ENCODE measurements at places on chromosomes 5 and 9.
A peak's percentile ranks its signal among the peaks of the same experiment; 100 is the strongest.

GRCh38 chr9:1492156-1492555, 442.0 kb downstream of the DMRT2 start:
- DNase-seq = no peak

GRCh38 chr9:131853434-131853833, 113.6 kb upstream of the RAPGEF1 start:
- no peak for DNase-seq

GRCh38 chr9:106583751-106584150, 279.2 kb upstream of the ZNF462 start:
- DNase-seq = no peak

GRCh38 chr5:111347021-111347420, 122.8 kb downstream of the CAMK4 start:
- DNase-seq = no peak

- no peak for DNase-seq
These were observed 61.5 kb downstream of the ZNF354C start for GRCh38 chr5:179121667-179122111.

- no peak for DNase-seq
These were observed at the start of gene RASEF for GRCh38 chr9:83062651-83063527. Gene RASEF, minus strand, starts transcription at chr9:83063142. Its CDS starts 275 bp downstream, at chr9:83062867.

GRCh38 chr5:152634586-152634985, 229.5 kb upstream of the NMUR2 start:
- no peak for DNase-seq

- no peak for DNase-seq
These were observed 433.1 kb upstream of the DMAC1 start for GRCh38 chr9:8232726-8233125.

- DNase-seq = no peak
These were observed 95.1 kb upstream of the DNAH5 start for GRCh38 chr5:14039576-14039975.

DNA sequence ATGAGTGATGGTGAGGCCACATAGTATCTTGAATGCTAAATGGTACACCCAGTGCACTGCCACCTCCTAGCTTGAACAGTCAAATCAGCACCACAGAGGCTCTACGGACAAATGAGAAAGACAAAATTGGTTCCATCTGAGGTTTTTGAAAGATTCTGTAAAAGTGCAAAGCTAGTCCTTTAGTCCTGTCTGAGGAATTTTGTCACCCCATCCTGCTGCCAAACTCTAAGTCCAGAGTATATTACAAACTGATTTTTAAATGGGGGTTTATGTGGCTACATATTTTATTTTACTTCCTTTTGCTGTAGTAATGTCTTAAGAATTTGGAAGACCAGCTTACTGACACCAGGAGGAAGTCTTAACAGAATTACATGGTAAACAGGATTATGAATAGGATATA, 7.7 kb downstream of the FREM1 start:
- DNase-seq = no peak

DNA sequence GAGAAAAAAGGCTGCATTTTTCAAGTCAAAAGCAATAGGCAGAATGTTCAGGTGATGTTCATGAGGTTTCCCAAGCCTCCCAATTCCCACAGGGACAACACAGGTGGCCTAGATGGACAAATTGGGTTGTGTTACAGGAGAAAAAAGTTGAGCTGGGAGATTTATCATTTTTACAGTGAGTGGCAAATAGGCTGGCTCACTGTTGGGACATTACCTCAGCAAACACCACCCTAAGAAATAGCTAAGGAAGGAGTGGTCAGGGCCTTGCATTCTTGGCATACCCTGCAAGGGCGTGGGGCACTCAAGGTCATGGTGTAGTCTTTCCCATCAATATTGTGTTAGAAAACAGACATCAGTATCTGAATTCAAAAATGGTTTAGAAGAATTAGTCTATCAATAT, 23.3 kb upstream of the CPLANE1 start:
- no peak for DNase-seq

GRCh38 chr5:165175041-165175440, 1669.6 kb downstream of the MAT2B start:
- no peak for DNase-seq

GRCh38 chr9:84589542-84589941, 80.0 kb upstream of the NTRK2 start:
- DNase-seq = no peak

- no peak for DNase-seq
These were observed 213.3 kb upstream of the TUSC1 start for GRCh38 chr9:25891527-25891926.

- DNase-seq = no peak
These were observed 193.4 kb downstream of the EDIL3 start for GRCh38 chr5:84191281-84191680.

DNA sequence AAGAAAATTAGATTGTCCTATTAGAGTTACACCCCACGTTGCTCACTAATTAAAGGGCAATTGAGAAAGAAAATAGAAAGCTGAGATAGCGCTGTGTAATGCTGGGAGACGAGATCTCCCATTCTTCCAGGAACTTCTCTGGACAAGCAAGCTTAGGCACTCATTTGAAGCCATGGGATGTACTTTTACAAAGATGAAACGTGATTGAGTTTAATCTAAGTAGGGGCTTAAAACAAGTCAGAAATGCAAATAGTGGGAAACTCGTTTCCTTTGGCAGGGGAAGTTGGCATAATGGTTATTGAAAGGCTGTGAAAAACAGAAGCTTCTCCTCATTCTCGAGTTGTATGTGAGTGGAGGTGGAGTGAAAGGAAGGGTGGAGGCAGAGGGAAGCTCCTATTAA, 3.7 kb downstream of the PRDM6 start:
- DNase-seq = no peak

GRCh38 chr9:97425973-97426336, 14.1 kb downstream of the TDRD7 start:
- DNase-seq = no peak

DNA sequence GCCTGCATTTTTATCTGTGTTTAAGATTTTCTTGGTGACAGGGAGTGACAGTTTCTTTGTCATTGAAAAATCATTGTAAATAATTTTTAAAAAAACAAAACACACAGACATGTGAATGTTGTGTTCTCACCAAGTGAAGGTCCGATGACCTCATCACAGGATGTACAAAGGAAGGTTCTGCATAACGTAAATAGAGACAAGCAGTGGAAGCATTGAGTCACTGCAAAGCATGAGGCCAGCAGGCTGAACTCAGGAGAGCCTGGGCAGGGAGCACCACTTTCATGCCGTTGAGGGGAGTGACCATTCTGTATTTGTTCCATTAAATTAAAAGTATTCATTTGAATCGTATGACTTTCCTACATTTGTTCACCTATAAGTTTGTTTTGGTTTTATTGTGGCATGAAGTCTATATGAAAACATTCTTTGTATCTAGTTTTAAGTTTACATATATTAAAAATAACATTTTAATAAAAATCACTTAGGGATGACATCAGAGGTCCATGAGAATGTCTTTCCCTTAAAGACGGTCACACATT, 70.4 kb upstream of the TLE1 start:
- no peak for DNase-seq

GRCh38 chr9:89676281-89676680, 71.5 kb downstream of the GADD45G start:
- no peak for DNase-seq

DNA sequence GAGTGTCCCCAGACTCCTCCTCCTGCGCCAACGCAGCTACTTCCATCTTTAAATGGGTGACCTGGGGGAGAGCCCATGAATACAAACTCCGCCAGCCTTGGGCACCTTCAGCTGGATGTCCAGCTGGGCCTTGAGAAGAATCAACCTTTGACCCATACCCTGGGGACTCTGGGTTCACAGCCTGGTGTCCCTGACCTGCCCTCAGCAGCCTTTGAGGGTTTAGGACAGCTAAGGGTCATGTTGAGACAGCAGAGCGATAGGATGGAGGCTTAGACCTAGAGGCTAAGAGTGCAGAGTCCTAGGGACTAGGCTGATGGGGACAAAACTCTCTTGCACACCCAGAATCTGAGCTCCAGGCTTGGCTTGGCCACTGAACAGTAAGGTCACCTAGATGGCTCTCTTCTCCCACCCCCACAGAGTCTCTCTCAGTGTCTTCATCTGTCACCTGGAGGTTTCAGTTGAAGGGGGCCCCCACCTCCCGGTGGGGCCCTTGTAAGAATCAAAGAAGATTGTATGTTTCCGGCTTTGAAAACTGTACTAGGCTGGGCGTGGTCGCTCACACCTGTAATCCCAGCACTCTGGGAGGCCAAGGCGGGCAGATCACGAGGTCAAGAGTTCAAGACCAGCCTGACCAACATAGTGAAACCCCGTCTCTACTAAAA, 6.7 kb upstream of the AQP3 start:
- DNase-seq = no peak

- no peak for DNase-seq
These were observed 44.2 kb downstream of the PWWP2A start for GRCh38 chr5:160075073-160075472.

- DNase-seq = no peak
These were observed 289.6 kb upstream of the ADAMTSL1 start for GRCh38 chr9:18184401-18184800.

- no peak for DNase-seq
These were observed 60.4 kb upstream of the ERCC6L2 start for GRCh38 chr9:95815133-95815532.

DNA sequence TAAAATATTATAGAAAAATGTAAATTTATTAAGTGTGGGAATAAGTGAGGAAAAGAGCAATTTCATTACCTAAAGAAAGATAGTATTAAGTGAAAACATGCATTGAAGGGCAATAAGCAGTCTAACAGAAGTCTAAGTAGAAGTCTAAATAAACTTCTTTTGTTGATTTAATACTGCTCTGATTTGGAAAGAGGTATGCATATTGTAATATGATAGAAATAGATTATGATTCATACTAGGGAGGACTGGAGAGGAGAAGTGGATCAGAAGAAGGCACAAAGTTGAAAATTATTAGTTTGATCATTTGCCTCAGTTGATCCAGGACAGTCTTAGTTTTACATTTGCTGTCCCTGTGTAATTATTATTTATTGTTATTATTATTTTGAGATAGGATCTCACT, 6.6 kb upstream of the ERBIN start:
- DNase-seq = no peak

GRCh38 chr5:160524827-160525226, 103.2 kb downstream of the PTTG1 start:
- no peak for DNase-seq

DNA sequence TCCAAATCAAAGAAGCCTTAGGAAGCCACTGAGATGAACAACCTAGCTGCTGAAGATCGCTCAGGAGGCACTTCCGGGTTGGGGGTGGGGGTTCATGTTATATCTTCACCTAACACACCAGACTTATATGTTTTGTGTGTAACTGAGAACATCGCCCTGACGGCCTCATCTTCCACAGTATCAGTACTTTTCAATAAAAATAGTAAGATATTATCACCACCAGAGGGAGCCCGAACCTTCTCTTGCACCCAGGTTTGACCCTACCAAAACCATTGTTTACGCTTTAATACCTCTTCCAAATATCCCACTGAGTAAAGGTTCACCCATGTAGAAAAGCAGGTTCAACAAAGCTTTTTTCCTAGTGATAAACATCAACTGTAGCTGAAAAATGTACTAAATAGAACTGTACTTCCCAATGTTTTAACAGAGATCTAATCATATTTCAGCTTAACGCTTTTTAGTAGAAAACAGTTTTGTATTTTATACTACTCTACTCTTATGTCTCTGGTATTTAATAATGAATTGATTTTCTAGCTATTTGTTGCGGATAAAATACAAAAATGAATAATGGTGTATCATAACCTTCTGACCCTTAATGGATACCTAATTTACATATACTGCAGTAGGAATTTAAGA, 244.0 kb downstream of the EPB41L4A start:
- no peak for DNase-seq

DNA sequence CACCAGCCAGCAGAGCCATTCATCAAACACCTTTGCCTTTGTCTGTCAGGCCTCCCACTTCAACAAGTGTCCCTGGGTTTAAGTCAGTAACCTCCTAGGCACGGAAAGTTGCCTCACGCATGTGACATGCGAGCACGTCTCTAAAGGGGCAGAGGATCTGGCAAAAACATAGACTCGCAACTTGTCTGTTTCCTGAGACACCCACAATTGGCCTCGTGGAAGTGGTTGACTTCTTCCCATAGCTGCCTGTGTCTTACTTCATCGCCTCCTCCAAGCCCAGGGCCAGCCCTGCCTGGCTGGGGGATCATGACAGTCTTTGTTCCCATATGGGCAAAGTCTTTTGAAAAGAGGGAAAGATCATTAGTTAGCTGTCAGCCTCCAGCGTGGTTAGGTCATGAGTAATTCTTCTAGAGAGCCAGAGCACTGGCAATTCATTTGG, 35.5 kb upstream of the GLRX start:
- DNase-seq = no peak

DNA sequence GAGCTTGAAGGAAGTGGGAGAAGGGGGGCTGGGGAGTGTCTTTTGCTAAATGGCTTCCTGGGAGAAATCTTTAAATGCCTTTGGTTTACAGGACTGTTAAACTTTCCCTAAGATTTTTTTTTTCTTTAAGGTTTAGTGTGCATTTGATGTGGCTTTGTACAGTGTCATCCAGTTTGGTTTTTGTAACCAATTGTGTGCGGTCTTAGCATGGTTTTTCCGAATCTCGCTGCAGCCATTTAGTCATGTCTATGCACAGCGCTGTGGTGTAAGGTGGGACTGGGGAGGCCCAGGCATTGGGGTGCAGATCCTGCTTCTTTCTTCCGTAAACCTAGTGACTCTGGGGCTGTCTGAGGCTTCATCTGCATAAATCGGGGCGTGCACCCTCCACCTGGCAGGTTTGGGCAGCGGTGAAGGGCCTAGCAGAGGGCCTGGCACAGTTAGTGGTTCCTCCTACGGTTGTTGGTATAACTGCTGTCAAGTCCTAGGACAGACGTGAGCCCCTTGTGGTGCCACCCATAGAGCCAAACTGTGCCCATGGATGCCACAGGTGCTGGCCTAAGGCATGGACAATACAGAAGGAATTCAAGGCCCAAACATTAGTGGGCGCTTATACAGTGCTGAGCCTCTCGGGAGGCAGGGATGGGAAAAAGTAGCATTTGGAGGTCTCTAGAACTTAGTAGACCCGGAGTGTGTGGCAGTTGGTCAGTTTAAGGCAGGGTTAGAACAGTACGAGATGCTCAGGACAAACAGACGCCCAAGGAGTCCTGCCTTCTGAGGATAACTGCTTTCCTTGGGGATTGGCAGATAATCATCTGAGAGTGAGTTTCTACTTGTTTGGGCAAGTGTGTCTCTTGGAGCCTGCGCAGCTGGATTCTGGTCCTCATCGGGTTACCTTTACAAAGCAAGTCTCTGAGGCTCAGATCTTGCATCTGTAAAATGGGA, 1.5 kb downstream of the PRRC2B start:
- DNase-seq = peak; percentile 83

Data from T-helper 22 cell (primary cell).